ENCODE measurements at places on chromosomes 12 and 14.

DNA sequence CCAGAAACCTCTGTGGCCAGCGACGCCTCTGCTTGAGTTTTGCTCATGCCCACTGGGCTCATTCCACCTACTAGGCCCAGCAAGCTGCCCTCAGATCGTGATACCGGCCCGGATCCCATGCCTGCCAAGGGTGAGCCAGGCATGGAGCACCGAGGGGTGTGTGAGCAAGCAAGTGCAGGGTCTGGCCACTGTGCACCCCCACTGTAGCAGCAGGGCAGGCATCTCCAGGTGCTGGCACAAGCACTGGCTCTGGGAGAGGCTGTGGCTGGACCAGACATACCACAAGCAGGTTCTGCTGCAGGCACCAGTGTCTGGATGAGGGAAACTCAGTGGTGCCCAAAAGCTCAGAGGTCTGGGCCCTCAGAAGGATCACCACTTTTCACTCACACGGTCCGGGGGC is 20.6 kb downstream of the FAM186A start:
- DNase-seq, result no peak

DNA sequence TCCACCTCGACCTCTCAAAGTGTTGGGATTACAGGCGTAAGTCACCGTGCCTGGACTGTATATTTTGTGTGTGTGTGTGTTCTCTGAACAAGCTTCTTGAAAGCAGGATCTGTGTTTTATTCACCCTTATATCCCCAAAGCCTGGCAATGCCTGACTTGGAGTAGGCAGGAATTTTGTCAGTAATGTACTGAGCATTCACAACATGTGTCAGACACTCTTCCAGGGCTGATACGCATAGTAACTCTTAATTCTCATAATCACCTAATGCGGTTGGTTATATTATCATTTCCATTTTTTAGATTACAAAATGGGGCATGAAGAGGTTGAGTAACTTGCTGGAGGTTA is 50.4 kb upstream of the PLEKHG3 start:
- no peak for DNase-seq

GRCh38 chr14:84591827-84592445 is 938.0 kb upstream of the FLRT2 start:
- DNase-seq, result no peak

DNA sequence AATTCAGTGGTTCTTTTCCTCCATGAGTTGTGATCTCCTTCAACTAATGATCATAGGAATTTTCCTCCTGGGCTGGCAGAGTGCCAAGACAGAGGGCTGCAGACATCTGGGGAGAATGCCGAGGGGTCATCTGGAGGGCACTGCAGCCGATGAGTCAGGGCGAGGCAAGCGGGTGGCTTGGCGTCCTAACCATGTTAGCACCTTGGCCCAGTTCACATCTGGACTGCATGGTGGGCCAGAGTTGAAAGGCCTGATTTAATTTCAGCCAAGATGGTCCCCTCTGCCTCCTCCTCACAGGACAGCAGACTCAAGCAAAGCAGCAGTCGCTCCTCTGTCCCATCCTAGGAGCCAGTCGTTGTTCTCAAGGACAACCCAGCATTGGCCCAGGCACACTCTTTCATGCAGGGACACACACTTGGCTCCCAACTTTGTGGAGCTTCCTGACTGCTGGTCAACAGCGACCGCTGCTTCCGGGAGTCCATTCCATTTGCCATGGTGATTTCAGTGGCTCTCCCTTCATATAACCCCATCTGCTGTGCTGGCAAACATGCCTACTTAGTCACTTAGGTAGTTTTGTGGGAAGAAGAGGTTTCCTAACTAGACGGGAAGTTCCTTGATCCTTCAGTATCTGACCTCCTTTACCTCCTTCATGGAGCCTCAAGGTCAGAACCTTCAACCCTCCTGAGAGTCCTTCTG is 161.8 kb downstream of the TTC8 start:
- no peak for DNase-seq

DNA sequence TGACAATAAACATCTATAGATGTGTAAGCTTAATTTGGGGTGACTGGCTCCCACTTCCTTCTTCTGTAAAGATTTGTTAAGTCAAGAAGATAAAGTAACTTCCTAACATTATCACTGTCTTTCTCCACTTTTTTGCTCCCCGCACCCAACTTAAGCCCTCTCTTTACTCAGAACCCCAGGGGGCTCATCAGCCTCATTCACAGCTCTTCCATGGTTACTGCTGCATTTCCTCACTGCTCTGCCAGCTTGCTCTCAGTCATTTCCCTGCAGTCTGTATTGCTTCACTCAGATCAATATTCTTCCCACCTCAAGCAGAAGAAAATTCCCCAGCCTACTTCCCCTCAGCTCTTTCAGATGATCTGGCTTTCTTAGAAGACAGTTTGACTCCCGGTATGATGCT is 102.0 kb downstream of the PIK3C2G start:
- DNase-seq, result no peak

DNA sequence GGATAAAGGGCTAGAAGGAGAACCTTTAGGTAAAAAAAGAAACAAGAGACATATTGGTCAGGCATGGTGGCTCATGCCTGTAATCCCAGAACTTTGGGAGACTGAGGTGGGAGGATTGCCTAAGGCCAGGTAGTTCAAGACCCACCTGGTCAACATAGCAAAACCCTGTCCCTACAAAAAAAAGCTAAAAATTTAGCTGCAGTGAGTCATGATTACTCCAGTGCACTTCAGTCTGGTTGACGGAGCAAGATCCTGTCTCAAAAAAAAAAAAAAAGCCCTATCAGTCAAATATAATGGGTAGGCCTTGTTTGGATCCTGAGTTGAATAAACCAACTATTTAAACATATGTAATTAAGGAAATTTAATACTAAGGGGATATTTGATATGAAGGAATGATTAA is 54.2 kb downstream of the PPP1R36 start:
- DNase-seq, result no peak

DNA sequence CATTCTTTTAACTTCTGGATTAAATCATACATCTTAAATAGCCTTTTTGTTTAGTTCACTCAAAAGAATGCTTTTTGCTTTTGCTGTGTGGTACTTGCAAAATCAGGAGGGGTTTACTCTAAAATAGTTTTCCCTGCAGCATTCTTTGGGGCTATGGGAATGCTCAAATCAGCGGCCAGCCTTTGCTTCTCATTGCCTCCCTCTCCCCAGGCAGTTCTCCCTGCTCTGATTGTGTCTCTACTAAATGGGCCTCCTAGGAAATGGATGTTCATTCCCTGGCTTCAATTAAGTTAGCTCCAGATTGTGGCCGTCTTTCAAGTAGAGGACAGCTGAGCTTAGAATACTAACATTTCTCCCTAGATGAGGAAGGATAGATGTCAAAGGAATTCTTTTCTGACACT is 4.4 kb downstream of the TULP3 start:
- DNase-seq, result no peak

DNA sequence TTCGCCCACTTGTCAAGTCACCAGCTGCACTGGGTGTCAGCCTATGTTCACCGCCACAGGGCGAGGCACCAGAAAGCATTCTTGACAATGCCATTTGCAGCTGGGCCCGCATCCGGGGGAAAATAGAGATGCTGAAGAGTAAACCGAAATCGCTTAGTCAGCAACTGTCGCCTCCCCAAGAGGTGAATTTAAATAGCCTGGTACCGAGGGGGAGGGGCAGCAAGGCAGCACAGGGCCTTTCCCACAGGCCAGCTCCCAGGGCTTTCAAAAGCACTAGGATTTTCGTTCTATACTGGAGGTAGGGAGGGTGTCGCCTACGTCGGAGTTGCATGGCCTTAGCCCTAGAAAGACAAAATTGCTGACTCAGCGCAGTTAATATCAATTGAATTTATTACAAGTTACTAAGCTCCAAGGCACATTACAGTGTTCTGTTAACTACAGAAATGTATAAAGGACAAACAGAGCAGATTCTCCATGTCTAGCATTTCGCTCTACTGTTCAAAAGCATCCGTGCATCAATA is 4.3 kb downstream of the IRF2BPL start:
- no peak for DNase-seq

- DNase-seq, result no peak
Observed at GRCh38 chr14:89320381-89321000, 96.5 kb downstream of the FOXN3 start.

- no peak for DNase-seq
Observed at GRCh38 chr14:58864751-58865513, 227.2 kb downstream of the DACT1 start.

GRCh38 chr14:105066240-105067071 is 1.2 kb upstream of the GPR132 start:
- DNase-seq, result no peak

Measured in progenitor cell of endocrine pancreas (in vitro differentiated cells).